ENCODE measurements at places on chromosomes 13 and 19. TPM values are rescaled to one million over a fixed set of nuclear protein-coding genes. Genes with fewer than 3 reads are reported as not detected.

DNA sequence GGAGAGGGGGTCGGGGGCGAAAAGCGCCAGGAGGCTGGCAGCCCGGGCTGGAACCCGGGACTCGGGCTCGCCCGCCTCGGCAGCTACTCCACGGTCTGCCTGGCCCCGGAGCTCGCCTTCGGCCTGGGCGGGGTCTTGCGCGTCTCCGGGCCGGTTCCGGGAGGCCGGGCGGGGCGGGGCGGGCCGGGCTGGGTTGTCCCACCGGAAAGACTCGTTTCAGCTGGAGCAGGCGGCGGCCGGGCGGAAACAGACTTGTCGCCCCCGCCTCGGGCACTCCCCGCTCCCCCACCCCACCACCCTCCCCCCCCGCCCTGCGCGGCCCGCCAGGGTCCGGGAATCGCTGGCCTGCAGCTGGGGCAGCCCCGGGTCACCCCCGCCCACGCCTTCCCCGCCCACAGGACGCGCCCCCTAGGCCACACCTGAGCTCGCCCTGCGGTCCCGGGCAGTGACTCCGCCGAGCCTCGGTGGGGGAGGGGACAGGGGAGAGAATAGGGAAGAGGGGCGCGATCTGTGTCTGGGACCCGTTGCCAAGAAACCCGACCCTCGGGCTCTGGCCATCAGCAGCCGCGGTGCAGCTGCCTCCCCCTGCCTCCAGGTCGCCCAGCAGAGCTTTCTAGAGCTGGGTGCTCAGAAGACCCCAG is 109.4 kb downstream of the KCTD15 start:
- H3K4me1 ChIP-seq: no peaks in the 10 kb centered on the region
- no peak overlapping the region for H3K27ac ChIP-seq
- DNase-seq: no peak
- peaks cover 36% of the 10 kb centered on the region for H3K27me3 ChIP-seq
- H3K4me3 ChIP-seq: no peak overlapping the region

- H3K4me3 ChIP-seq: no peak overlapping the region
- peaks cover 50% of the 10 kb centered on the region for H3K27me3 ChIP-seq
- DNase-seq: no peak
- peaks cover 12% of the 10 kb centered on the region for H3K4me1 ChIP-seq
- no peak overlapping the region for H3K27ac ChIP-seq
Observed at GRCh38 chr13:110924639-110924934, 9.7 kb upstream of the ANKRD10 start.

DNA sequence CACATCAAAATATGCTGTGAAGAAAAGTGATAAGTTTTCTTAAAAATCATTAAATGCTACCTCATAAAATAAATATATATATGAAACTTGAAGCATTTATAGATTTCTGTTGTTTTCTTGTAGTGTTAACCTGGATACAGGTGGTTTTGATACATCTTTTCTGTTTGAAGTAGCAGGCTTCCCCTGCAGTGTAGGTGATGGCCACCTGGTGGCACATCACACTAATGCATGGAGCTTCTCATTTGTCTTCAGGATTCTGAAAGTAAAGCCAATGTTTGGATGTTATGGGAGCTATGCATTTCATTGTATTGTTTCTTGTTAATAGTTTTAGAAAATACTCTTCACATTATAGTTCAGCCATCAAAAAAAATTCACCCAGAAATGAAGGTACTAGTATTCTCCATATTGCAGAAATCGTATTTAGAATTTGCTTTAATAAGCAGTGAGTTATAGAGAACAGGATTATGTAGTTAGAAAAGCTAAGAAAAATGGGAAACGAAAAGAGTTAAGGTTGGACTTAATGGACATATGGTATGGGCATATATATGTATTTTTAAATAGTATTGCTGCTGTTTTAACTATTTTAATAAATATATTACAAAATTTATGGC is 18.7 kb downstream of the GPR180 start:
- H3K4me1 ChIP-seq: peaks cover 8% of the 10 kb centered on the region
- peak; percentile 78 for DNase-seq
- H3K4me3 ChIP-seq: no peak overlapping the region
- peaks cover 22% of the 10 kb centered on the region for H3K36me3 ChIP-seq

Gene ZNF765
- 11.8 TPM for total RNA-seq

All from activated CD4-positive, alpha-beta T cell treated with anti-CD3 and anti-CD28 coated beads, Interleukin-2, amount 10 ng/mL, durations not matched to agents 24 days and 14 days (primary cell).